Stimulated activated CD4-positive, alpha-beta T cell treated with anti-CD3 and anti-CD28 coated beads, Interleukin-2, amount 100 ng/mL, for 24 hours (primary cell): ENCODE measurements at places on chromosomes 5 and 9.
A peak's percentile ranks its signal among the peaks of the same experiment; 100 is the strongest.

DNA sequence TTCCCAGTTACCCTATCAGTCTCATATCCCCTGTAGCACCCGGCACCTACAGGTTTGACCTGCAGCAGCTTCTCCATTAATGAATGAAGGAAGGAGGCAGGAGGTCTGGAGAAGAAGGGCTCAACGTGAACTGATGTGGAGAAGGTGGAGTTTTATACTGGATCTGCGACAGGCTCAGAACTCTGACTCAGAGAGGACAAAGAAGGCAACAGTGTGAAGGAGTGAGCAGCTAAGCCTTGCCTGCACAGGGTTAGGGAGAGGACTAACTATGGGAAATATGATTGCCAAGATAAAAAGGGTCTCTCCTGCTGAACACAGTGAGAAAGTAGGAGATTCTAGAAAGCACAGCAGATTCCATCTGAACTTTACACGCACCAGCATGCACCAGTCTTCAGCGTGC is 23.6 kb downstream of the RASEF start:
- DNase-seq, result no peak

- DNase-seq, result no peak
Observed at GRCh38 chr5:173496129-173496882, 120.1 kb downstream of the BOD1 start.

DNA sequence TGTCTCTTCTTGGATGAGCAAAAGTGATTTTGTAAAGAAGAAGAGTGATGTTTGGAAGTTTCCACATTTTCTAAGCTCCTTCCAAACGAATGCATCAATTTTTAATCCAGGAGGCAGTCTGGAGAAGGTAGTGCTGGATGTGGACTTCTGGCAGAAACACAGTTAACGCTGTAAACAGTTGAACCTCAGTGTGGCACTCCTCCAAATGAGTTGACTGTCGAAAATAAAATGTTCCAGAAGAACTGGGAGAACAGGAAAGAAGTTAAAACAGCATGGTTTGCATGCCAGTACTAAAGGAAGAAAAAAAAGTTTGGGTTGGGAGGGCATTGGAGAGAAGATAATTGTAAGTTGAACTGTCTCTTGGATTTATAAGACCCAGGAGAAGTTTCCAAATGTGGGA is 6.5 kb downstream of the ZNF462 start:
- no peak for DNase-seq

GRCh38 chr9:26562338-26562737 is 330.3 kb downstream of the CAAP1 start:
- no peak for DNase-seq

DNA sequence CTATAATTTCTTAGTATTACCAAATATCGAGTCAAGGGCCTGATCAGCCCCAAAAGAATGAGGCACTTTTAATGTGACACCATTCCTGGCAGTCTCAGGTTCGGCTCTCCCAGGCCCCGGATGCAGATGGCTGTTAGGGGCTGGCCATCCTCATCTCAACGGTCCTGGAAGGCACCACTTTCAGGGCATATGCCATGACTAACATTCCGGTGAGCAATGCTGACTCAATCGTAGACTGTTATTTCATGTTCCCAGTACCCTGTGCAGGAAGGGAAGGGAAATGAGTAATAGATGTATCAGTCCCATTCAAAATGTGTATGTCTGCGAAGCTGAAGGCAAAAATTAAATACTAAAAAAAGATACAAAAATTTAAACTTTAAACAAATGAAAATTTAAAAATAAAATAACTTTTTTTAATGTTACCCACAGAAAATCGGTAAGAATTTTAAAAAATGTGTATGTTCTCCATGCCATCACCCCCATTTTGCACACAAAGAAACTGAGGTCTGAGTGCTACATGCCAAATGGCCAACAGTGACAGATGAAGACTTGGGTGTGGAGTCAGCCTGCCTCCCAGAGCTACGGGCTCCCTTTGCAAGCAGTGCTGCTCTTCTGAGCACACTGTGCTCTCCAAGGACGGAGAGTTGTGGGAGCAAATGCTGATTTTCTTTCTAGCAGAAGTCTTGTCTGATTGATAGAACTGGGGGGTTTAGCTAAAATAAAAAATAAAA is 79.0 kb downstream of the GLDC start:
- peak; percentile 43 for DNase-seq

- no peak for DNase-seq
Observed at GRCh38 chr9:125137200-125137599, 6.1 kb downstream of the SCAI start.

DNA sequence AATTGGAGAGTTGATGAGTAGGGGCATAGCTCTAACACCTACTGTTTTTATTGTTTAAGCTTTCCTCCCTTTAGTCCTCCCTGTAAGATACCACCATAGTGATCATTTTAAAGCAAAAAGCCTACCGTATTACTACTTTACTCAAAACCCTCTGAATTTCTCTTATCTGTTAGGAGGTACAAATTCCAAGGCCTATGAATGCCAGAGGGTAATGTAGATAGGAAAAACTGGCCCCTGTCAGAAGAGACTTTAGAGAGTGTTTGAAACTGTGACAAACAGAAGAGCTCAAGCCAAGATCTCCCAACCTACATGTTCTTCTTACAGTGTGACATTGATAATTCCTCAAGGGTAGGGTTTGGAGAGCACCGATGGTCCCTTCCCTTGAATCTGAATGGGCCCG is 7.2 kb upstream of the SLC44A1 start:
- no peak for DNase-seq

- DNase-seq, result no peak
Observed at GRCh38 chr5:79961716-79962574, 29.1 kb downstream of the MTX3 start.

GRCh38 chr5:179154346-179154990 is 94.3 kb downstream of the ZNF354C start:
- DNase-seq, result no peak
